GM19239 (cell line): ENCODE measurements at places on chromosomes 3 and 15.

DNA sequence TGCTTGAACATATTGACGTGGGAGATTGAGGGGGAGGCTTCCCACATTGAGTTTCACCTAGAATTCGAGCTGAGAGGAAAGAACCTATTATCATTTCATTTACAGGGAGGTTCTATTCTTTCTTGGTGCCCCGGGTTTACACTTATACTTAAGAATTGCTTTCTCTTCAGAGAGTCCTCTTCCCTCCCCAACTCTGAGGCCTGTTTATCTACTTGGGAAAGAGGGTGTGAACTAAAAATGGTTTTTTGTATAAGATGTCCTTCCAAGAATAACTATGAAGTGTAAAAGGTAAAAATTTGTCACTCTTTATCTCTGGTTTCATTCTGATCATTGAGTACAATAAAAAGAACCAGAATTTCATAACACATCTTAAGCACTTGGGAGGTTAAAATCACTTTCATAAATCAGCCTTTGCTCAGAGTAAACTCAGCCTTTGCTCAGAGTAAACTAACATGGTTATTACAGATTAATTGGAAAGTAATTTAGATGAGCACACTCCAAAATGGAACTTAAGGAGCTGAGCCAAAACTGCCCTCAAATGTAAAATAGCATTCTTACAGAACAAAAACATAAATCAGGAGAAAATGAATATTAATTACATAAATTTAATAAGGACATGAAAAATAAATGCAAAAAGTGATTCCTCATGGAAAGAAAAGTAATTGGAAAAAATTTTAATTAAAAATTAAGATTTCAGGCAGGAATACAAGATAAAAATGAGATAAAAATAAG, 75.2 kb downstream of the GADL1 start:
- no peak for DNase-seq

DNA sequence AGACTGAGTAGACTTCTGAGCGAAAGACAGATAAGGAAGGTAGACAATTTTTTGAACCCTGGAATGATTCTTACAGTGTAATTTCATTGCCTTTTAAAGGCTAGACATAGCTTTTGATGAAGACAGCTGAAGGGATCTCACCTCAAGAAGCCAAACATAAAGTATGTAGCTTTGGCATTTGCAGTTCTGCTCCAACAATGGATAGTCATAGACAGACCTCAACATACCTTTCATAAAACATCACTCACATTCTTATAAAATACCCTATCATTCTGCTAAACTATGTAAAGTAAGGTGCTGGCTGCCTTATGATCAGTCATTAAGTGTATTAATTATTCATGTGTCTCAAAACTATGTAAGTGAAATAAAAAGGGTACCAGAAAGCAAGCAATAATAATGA, 70.0 kb downstream of the UBE3A start:
- DNase-seq: no peak

DNA sequence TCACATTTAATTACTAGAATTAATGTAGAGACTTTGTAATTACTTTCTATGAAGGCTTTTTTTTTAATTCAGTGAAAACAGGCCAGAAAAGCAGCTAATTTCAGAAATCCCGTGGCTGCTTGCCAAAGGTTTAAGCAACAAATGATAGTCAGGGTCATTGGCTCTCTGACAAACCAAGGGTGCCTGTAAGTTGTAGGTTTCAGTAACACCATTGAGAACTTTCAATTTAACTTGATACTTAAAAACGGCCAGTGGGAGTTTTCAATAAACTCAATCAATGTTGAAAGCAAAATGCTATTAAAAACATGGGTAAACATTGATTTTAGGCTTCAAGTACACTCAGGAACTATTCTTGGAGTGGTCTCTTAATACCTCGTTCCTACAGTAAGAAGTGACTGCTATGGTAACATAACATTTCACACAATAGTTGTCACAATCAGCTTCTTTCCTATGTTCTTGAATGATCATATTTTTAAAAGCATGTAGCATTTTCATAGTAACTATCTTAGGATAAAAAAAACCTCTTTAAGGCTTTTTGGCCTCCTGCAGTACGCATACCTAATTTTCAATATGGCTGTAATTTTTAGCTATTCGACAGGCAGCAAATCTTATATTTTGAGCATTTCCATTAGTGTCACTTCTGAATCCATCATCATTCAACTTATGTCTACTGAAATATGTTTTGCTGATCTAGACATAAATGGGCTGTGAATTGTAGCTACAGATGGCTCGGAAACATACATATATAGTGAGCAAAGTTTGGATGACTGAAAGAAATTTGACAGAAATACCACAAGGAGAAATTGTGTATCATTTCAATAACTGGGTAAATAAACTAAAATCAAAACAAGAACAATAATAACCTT, 592.1 kb upstream of the GBE1 start:
- no peak for DNase-seq

- peak; percentile 39 for DNase-seq
Observed at GRCh38 chr3:149512073-149512782, 37.7 kb downstream of the TM4SF4 start.

DNA sequence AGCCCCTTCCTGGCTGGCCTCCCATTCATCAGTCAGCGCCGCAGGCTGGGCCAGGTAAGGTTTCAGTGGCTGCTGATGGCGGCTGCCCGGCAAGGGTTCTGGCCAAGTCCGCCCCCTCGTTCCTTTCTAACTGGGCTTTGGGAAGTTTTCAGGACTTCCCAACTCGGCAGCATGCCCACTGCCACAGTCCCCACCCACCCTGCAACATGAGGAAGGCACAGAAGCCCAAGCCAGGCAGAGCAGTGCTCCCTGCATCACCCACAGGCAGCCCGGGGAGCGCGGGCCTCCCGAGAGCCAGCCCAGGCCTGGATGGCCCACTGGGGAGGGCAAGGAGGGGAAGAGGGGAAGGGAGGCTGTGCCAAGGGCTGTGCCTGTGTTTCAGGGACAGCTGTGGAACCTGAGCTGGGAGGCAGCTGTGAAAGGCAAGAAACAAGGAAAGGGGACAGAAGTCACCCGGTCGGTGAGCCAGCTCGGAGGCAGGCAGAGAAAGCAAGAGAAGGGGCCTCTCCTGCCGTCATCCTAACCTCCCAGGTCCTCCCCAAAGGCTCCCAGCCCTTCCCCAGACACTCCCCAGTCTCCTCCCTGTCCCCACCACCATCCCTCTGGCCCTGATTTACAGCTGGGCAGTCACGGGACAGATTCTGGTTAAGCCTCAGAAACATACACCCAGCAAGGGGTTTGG, 73.9 kb downstream of the CPN2 start:
- no peak for DNase-seq

DNA sequence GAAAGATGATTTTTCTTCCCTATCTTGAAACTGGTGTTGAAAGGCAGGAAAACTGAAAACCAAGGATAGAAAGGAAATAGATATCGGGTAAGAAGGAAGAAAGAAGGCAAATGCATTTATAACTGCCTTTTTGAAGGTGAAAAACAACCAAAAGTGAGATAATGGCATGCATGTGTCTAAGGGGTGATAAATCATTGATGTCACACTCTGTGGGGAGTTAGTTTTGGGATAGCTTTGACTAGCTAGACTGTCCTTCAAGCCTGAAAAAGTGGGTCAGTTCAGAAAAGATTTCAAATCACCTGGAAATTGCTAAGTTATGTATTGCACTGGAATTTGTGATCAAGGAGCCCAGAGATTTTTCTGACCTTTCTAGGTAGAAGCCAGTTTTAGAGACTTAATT, 142.2 kb upstream of the UMPS start:
- no peak for DNase-seq

DNA sequence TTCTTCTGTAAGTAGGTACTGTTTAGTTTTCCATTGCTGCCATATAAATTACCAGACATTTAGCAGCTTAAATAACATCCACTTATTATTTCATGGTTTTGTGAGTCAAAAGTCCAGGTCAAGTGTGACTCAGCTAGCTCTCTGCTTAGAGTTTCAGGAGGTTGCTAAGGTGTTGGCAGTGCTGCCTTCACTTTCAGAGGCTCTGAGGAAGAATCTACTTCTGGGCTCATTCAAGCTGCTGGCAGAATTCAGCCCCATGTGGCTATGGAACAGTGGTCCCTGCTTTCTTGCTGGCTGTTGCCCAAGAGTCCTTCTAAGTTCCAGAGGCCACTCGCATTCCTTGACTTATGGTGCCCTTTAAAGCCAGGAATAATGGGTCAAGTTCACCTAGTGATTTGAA, 4.5 kb downstream of the CFAP44 start:
- no peak for DNase-seq

DNA sequence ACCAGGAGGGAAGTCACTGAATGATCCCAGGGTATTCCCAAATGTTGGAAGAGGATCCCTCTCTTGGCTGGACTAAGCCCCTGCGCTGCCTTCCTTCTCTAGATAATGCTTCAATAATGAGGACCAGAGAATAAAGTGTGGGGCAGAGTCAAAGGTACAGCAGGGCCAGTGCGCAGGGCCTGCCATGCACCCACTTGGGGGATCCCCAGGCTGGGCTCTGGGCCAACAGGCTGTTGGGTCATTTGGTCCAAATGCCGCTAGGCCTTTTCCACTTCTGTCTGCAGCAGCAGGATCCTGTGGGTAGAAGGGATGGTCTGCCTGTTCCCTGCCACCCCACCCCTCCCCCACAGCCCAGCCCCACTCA, 5.7 kb upstream of the CLK3 start:
- DNase-seq: no peak

GRCh38 chr15:62883938-62884479, 158.5 kb upstream of the TPM1 start:
- DNase-seq: no peak

- DNase-seq: no peak
Observed at GRCh38 chr3:149534671-149535332, 60.3 kb downstream of the TM4SF4 start.

GRCh38 chr15:25177955-25178801, 223.4 kb downstream of the SNRPN start:
- DNase-seq: no peak

DNA sequence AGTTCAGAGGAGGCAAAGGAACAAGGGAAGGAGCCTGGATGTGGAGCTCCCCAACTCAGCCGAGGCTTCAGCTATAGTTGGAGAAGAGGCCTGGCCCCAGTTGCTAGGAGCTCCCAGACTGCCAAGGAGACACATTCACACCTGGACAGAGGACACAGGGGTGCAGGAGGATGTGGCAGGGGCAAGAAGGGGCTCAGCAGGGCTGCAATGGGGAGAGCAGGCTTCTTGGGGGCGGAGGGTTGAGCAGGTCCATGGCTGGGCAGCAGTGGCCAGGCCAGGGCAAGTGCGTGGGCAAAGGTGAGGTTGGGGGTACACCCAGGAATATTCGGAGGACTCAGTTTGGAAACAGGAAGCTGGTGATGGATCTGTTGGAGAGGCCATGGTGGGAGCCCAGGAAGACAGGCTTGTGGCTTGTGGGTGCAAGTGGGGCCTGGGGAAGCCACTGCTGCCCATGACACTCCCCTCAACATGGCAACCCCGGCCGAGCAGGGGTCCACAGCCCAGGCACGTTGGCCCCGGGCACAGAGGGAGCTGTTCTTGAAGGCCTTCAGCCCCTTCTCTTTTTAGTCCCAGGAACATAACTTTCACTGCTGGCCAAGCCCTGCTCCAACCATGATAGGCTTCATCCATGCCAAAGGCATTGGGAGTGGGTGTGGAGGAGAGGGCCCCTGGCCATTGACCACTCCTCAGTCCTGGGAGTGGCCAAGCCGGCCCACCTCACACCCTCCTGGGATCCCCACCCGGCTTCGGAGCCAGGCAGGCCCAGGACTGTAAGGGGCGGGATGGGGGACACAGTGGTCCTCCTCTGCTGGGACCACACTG, 33.3 kb downstream of the TSPAN3 start:
- DNase-seq: no peak

- DNase-seq: no peak
Observed at GRCh38 chr3:122247087-122247824, 63.8 kb downstream of the CASR start.

- no peak for DNase-seq
Observed at GRCh38 chr15:48774484-48774883, 36.4 kb downstream of the CEP152 start.

GRCh38 chr3:108287146-108287545, 9.2 kb upstream of the HHLA2 start:
- no peak for DNase-seq

DNA sequence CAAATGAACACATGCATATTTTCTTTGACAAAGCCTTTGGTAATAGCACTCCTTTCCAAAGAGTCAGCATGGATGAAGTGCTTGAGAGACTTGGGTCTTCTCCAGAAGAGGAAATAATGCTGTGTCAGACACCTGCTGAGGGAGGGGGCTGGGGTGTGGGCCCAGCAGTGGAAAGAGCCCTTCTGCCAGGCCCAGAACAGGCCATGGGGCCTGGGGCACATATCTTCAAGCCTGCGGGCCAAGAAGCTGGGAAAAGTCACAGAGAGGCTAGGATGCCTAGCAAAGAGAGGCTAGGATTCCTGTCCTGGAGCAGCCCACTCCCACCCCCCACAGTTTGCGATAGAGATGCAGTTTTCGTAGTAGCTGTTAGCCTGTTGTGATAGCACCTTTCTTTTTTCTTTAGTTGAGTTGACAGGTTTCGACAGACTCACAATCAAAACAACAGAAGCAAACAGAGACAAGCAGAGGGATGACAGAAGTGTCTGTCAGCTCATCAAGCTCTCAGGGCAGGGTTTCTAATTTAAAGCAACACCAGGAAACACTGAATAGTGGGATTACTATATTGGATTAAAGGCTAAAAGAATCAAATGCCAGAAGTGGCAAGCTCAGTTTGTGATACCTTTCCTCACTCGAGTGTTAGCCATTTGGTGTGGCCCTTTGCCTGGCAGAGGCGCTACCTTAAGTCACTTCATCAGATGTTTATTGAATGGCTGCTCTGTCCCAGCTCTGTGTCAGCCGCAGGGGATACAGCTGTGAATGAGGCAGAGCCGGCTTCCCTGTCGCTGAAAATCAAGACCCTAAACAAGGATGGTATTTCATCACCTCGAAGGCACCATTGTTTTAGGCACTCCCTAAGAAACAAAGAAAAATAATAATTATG, 19.0 kb downstream of the CMTM7 start:
- no peak for DNase-seq
